CD4-positive, alpha-beta T cell treated with Interleukin-21 for 1 hour (primary cell): ENCODE measurements at places on chromosomes 3 and 15.

DNA sequence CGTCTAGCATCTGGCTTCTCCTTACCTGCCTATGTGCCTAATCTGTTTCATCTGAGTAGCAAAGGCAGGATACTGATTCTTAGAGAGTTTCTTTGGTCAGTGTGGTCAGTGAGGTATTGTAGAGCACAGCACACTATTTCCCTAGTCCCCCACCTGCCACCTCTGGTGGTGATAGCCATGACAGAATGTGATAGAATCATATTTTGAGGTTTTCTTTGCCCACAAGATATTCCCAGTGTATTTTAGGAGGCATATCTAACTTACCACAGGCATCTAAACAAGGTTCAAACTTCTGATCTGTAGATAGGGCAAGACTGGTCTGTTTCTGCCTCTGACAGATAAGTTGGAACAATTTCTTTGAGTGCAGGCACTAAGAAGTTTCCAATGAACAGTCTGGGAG, 188.0 kb downstream of the SOX2 start:
- no peak for DNase-seq

GRCh38 chr3:193905541-193906396, 230.2 kb upstream of the HES1 start:
- no peak for DNase-seq

DNA sequence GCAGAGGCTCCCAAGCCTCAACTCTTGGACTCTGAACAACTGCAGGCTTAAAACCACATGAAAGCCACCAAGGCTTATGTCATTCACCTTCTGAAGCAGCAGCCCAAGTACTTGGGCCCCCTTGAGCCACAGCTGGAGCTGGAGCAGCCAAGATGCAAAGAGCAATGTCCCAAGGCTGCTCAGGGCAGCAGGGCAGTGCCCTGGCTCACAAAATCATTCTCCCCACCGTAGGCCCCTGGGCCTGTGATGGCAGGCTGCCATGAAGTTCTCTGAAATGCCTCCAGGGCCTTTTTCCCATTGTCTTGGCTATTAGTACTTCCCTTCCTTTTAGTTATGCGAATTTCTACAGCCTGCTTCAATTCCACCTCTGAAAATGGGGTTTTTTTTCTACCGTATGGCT, 83.4 kb downstream of the DCLK3 start:
- DNase-seq = no peak

DNA sequence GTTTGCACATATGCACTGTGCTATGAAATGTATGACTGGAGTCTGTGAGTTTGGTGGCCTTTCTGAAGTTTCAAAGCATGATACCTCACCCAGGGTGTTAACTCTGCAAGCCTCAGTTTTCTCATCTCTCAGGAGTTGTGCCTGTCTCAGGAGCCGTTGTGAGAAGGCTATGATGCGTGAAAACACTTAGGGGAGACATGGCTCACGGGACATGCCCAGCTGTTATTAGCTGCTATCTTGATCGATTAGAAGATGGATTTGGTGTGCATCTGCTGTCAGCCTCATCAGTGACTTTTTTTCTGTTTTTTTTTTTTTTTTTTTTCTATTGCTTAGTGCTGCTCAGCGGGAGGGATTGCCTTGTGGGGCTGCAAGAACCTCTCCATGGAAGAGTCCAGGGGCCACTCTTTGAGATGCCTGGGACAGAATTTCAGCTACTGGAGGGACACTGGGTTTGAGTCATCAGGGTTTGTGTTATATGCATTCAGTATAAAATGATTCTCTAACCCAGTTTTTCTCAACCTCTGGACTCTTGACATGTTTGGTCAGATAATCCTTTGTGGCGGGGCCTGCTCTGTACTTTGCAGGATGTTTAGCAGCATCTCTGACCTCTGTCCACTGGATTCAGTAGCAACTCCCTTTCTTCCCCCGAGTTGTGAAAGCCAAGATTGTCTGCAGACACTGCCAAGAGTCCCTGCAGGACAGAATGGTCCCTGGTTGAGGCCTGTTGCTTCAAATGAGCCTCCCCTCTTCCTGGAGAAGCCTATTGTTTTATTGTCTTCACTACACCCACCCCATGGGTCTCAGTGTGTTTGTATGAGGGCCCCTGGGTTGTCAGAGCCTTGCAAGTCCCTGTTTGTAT, 181.4 kb downstream of the CACNA2D3 start:
- no peak for DNase-seq

DNA sequence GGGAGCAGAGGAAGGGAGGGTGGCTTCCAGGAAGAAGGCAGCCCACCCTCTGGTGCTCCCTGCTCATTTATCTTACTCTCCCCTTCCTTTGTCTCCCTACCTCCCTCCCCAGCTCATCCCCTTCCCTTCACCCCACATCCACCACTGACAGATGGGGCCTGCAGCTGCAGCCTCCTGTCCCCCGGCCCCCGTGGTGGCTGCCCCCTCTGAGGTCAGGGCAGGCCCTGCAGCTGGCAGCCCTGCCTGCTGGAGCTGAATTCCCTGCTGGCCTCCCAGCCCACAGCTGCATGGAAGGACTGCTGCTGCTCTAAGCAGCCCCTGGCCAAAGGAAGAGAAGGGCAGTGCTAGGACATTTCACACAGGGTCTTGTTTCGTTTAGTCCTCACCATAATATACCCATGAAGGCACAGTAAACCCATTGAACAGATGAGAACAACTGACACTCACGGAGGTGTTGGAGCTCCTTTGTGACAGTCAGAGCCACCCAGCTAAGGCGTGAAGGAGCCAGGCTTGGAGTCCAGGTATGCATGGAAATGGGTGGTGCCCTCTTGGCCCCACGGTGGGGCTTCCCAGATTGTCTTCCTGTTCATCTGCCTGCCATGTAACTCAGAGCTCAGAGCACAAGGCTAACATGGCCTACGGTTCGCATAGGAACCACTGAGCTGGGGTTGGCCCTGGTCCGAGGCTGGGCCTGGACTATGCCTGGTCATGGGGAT, 121.7 kb upstream of the PRR20G start:
- no peak for DNase-seq

DNA sequence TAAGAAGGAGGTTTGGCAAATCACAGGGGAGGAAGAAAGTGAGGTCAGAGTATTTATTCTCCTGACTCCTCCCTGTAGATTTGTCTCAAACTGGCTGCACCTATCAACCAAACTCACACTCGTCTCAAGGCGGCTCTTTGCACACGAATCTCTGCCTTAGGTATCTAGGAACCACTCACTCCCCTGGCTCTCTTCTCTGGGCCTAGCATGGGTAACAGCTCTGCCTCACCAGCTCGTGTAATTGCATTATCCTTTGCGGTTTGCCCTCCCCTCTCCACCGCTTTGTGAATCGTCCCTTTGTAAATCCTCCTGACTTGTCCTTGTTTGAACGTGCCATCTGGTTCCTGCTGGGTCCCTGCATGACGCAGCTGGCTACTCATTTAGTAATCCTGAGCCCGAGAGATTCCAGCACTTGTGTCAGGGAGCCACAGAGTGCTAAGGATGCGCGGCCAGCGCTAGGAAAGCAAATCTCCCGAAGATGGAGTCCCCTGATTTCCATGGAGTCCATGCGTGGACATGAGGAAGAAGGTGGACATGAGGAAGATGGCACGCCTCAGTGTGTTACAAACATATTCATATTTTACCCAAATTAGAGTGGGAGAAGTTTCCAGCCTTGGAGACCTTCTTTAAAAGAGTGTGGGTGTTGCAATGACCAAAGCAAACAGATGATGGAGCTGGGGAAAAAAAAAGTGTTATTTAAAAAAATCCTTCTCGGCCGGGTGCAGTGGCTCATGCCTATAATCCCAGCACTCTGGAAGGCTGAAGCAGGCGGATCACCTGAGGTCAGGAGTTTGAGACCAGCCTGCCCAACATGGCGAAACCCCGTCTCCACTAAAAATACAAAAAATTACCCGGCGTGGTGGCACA, 26.7 kb downstream of the NRROS start:
- no peak for DNase-seq

DNA sequence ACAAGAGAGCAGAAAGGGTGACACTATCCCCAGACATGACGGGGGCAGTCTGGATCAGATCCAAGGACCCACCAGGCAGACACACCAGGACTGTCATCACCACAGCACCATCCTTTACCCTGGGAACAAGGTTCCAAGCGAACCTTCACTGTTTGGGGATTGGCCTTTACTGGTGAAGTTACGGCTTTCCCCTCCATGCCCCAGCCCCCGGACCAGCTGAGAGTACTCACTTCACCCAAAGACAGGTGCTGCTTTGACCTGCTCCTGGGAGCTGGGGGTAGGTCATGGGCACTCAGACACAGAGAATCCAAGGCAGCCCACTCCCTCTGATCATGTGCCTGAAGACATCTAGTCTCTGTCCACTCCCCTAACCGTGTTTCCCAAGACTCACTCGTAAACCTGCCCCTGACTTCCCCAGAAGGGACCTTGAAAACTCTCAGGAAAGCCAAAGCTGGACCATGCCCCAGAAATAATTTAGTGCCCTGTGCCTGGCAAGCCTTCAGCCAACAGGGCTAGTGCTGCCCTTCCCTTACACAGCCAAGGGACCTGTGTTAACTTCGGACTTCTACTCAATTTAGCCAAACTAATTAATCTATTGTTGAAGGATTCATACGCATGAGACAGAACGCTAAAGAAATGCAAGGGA, 2.8 kb downstream of the RRP9 start:
- no peak for DNase-seq

GRCh38 chr15:80709542-80709941, 14.4 kb downstream of the ABHD17C start:
- no peak for DNase-seq

- no peak for DNase-seq
These were observed 20.5 kb upstream of the ACTC1 start for GRCh38 chr15:34815836-34816235.

GRCh38 chr3:105545051-105545450, 178.3 kb downstream of the ALCAM start:
- no peak for DNase-seq

- peak; percentile 81 for DNase-seq
These were observed at the start of gene LXN for GRCh38 chr3:158672215-158673176. LXN (minus strand) TSS chr3:158672648; CDS start chr3:158672478, 170 bp downstream.

GRCh38 chr3:21551019-21551418, 200.0 kb downstream of the ZNF385D start:
- no peak for DNase-seq

DNA sequence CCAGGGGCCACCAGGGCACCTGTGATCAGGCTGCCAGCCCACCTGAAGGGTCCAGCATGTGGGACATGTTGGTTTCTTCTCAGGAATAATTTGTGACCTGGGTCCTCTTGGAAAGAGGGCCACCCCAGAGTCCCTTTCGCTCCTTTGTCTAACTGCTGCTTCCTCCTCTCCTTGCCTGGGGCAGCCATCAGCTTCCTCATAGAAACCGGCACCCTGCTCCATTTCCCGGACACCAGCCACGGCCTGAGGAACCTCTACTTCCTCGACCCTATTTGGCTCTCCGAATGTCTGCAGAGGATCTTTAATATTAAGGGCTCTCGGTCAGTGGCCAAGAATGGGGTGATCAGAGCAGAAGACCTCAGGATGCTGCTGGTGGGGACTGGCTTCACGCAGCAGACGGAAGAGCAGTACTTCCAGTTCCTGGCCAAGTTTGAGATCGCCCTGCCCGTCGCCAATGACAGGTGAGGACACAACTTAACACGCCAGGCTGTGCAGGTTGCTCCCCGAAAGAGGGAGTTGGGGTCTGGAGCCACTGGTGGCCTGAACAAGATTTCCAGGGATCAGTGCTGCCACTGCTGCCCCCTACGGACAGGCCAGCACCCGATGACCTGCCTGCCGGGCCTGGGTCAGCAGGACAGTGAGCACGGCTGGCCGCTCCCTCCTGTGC, 109.7 kb downstream of the LRRK1 start:
- DNase-seq = no peak

DNA sequence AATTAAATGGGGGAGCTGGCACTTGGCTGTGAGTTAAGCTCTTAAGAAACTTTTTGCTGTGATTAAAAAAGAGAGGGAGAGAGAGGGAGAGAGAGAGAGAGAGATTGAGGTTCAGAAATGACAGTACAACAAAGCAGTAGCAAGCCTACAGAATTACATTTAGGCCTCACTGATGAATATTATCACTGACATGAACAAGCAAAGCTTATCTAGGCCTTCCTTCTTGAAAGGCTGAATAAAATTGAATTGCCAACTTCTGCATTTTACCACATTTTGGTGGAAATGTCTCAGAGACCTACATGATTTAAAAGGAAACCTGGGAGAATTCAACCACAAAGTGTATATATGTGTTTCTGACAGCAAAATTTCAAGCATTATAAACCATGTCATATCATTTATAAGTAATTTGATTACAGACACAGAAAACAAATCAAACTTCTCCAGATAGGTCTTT, 530.8 kb downstream of the SOX2 start:
- no peak for DNase-seq

DNA sequence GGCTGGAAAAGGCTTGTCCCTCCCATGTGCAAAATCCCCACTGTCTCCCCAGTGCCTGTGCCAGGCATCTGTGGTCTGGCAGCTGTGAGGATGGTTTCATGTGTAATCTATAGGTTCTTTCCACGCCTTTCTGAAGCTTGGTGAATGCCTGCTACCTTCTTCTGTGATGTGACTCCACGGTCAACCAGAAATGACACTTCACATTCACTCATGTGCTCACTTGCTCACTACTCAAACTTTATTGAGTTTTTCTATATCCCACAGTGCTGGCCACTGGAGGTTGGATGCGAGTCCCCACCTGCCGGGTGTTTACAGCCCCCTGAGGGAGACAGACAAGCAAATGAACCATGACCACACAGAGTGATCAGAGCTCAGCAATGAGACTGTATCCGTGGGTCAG, 27.9 kb upstream of the TLE3 start:
- DNase-seq = no peak

- no peak for DNase-seq
These were observed 4.4 kb downstream of the MTMR14 start for GRCh38 chr3:9653565-9654248.

- peak; percentile 48 for DNase-seq
These were observed 24.6 kb upstream of the CORO2B start for GRCh38 chr15:68553994-68554720.

DNA sequence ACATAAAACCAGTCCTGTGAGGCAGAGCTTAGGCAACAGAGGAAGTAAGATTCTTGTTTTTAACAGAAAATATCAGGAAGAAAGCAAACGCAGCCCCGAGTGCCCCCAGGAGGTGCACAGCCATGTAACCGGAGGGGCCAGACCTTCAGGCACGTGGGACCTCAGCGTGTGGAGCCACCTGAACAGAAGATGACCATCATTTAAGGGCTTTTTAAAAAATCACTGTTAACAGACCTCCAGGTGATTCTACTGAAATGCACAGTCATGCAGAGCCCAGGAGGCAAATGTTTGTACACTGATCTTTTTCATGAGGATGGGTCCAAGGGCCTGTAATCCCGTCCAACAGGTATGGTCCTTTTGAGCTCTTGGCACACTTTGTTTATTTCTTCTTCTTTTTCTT, 38.8 kb downstream of the SPG21 start:
- no peak for DNase-seq

DNA sequence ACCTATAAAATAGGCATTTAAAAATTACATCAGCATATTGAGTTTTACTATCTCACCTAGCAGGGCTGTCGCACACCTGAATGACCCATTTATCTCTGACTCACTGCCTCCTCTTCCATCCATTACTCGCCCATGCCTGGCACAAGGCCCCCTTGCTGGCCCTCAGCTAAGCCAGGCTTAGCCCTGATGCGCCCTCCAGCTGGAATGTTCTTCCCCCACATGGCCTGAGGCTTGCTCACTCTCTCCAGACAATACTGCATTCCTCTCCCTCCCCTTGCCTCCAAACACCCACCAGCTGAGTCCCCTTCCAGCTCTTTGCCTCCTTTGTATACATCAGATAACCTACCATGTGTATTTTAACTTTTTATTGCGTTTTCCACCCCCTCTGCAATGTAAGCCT, 7.2 kb downstream of the SH3BP5 start:
- DNase-seq = no peak

GRCh38 chr3:156142702-156143101, 22.3 kb downstream of the KCNAB1 start:
- DNase-seq = no peak

GRCh38 chr3:62873761-62874710, 1.2 kb downstream of the CADPS start:
- no peak for DNase-seq
